Activated CD4-positive, alpha-beta T cell treated with anti-CD3 and anti-CD28 coated beads for 36 hours (primary cell): ENCODE measurements at places on chromosomes 4 and X. TPM values are rescaled to one million over a fixed set of nuclear protein-coding genes. Genes with fewer than 3 reads are reported as not detected.

Gene CCDC149
- total RNA-seq: 0.16 TPM

Gene FGB
- total RNA-seq: not detected

Gene L1CAM
- total RNA-seq: 0.57 TPM

Gene TMPRSS11D
- not detected for total RNA-seq

Gene UPF3B
- 18.1 TPM for total RNA-seq

Gene KCND1
- total RNA-seq: 2.8 TPM

Gene DHRSX
- total RNA-seq: 17.7 TPM

DNA sequence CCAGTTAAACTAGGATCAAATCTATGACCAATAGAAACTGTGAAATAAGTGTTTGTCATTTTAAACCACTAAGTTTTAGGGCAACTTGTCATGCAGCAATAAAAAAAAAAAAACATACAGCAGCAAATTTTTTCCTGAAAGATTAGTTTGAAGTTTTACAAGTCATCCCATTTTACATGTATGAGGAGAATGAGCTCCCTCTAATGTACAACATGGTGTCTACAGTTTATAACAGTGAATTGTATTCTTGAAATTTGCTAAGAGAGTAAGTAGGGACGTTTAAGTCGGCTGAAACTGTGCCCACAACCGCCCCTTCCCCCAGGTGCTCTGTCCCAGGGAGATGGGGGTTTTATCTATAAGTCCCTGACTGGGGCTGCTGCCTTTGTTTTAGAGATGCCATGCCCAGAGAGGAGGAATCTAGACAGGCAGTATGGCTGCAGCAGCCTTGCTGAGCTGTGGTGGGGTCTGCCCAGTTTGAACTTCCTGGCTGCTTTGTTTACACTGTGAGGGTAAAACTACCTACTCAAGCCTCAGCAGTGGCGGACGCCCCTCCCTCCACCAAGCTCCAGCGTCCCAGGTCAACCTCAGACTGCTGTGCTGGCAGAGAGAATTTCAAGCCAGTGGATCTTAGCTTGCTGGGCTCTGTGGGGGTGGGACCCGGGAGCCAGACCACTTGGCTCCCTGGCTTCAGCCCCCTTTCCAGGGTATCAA lies 499.3 kb upstream of the CT83 start:
- no peaks in the 10 kb centered on the region for H3K27me3 ChIP-seq
- H3K4me1 ChIP-seq: no peaks in the 10 kb centered on the region
- DNase-seq: no peak

GRCh38 chr4:122901247-122902010 lies 21.0 kb downstream of the NUDT6 start:
- H3K4me1 ChIP-seq: no peaks in the 10 kb centered on the region
- no peak overlapping the region for H3K27ac ChIP-seq
- H3K4me3 ChIP-seq: no peak overlapping the region
- DNase-seq: no peak
- no peaks in the 10 kb centered on the region for H3K27me3 ChIP-seq

GRCh38 chrX:66680451-66680850 lies 41.6 kb upstream of the EDA2R start:
- no peak overlapping the region for H3K4me3 ChIP-seq
- no peaks in the 10 kb centered on the region for H3K36me3 ChIP-seq
- H3K27ac ChIP-seq: no peak overlapping the region
- DNase-seq: no peak

- H3K36me3 ChIP-seq: peaks cover 20% of the 10 kb centered on the region
- H3K4me1 ChIP-seq: no peaks in the 10 kb centered on the region
- H3K4me3 ChIP-seq: no peak overlapping the region
- H3K27me3 ChIP-seq: no peaks in the 10 kb centered on the region
These were observed 12.7 kb downstream of the PRIMPOL start for GRCh38 chr4:184662236-184662635.

DNA sequence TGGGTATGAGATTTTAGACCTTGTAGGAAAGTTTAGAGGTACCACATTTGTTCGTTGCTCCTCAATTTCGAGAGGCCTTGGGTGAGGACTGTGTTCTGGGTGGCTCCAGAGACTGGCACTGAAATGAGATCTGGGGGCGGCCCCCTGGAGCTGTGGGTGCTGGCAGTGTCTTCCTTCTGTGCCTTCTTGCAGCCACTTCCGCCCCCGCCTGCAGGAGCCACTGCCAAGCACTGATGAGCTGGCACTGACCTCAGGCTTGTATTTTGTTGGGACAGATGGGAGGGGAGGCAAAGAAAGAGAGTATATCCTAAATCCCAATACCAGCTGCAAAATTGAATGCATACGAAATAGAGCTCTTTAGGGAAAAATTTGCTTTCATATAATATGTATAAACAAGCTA lies 64.5 kb upstream of the CLDN34 start:
- peaks cover 14% of the 10 kb centered on the region for H3K27me3 ChIP-seq
- no peak overlapping the region for H3K27ac ChIP-seq
- H3K4me3 ChIP-seq: no peak overlapping the region
- peaks cover 14% of the 10 kb centered on the region for H3K4me1 ChIP-seq
- H3K36me3 ChIP-seq: no peaks in the 10 kb centered on the region
- DNase-seq: no peak

- H3K27me3 ChIP-seq: no peaks in the 10 kb centered on the region
- H3K4me1 ChIP-seq: peaks cover 12% of the 10 kb centered on the region
- H3K4me3 ChIP-seq: no peak overlapping the region
These were observed 85.7 kb downstream of the TET2 start for GRCh38 chr4:105232374-105232773.

DNA sequence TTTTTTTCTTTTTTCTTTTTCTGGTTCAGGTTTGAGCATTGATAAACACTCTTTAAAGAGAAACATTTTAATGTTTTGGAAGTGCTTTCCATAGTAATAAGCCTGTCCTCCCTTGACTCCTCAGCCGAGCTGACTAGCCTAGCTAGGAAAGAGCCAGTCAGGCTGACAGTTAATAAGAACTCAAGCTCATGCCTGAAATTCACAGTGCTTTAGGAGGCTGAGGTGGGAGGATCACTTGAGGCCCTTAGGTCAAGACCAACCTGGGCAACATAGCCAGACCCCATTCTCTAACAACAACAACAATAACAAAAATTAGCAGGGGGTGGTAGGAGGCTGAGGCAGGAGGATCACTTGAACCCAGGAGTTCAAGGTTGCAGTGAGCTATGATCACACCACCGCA lies 53.4 kb upstream of the ZCCHC13 start:
- H3K4me1 ChIP-seq: peaks cover 8% of the 10 kb centered on the region
- no peaks in the 10 kb centered on the region for H3K27me3 ChIP-seq
- H3K27ac ChIP-seq: no peak overlapping the region
- H3K36me3 ChIP-seq: peaks cover 8% of the 10 kb centered on the region
- DNase-seq: no peak
- H3K4me3 ChIP-seq: no peak overlapping the region

DNA sequence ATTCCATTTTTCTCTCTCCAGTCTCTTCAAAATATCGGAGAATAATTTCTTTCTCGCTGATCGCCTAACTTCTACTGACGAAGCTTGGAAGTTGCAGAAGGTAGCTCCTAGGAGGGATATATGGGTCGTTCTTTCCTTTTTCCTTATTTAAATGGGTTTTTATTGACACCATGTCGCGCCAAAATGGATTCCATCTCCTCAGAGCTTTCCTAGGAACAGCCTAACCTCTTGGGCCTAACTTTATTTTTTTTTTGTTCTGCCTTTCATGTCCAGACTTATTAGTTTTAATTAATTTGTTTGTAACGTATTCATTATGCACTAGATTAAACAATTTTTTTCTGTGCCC lies 359.4 kb upstream of the ZCCHC13 start:
- H3K4me1 ChIP-seq: peaks cover 15% of the 10 kb centered on the region
- H3K27ac ChIP-seq: peak overlapping the region; percentile 96
- peak overlapping the region; percentile 89 for H3K4me3 ChIP-seq
- peaks cover 7% of the 10 kb centered on the region for H3K36me3 ChIP-seq

DNA sequence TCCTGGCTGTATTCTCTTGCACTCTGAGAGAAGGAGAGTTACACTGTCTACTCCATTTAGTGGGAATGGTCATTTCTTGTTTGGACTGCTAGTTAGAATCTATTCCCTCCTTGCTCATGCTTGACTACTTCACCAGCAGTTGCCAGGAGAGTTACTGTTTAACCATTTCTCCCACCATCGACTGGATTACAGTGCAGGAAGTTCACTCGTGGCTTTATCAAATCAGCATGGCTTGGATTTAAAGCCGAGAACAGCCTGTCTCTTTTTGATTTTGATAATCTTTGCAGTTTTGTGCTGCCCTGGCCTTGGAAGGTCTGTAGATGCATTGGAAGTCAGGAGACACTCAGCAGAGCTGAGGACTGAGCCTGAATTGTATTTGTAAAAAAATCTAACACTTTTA lies 3.2 kb downstream of the GBA3 start:
- H3K27ac ChIP-seq: no peak overlapping the region
- no peak overlapping the region for H3K4me3 ChIP-seq
- DNase-seq: no peak
- H3K27me3 ChIP-seq: no peaks in the 10 kb centered on the region
- no peaks in the 10 kb centered on the region for H3K4me1 ChIP-seq

DNA sequence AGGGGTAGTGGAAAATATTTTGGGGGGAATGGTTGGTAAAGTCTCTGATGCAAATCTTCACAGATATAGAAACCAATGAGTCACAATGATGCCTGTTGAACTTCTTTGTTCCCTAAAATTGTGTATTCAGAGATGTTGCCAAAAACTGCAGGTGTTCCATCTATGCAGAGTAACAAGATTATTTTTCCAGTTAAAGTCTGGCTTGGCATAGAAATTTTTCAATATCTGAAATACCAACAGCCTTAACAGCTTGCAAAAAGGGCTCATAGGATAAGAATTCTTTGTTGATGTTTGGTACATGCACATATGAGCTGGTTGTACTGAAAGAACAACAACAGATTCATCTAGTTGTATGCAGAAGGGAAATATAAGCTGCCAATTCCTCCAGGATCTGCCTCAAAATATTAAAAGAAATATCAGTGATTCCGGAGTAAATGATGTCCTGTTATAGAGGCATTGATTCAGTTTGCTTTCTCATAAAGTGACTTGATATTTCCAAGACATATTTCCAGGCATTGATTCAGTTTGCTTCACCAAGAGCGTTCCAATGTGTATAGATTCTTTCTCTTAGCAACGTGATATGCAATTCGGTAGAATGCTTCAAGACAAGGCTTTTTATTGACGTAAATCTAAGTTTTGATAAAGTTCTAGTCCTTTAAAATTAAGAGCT lies 564.4 kb downstream of the TMA16 start:
- H3K4me1 ChIP-seq: no peaks in the 10 kb centered on the region
- no peaks in the 10 kb centered on the region for H3K27me3 ChIP-seq
- DNase-seq: no peak
- no peak overlapping the region for H3K27ac ChIP-seq
- no peaks in the 10 kb centered on the region for H3K36me3 ChIP-seq

- H3K4me3 ChIP-seq: no peak overlapping the region
- H3K27ac ChIP-seq: no peak overlapping the region
- peaks cover 21% of the 10 kb centered on the region for H3K4me1 ChIP-seq
- DNase-seq: no peak
These were observed 69.8 kb downstream of the RGS12 start for GRCh38 chr4:3362431-3363287.

GRCh38 chr4:167854881-167855280 lies 237.5 kb upstream of the ANXA10 start:
- no peaks in the 10 kb centered on the region for H3K4me1 ChIP-seq
- no peak for DNase-seq
- no peak overlapping the region for H3K4me3 ChIP-seq
- no peaks in the 10 kb centered on the region for H3K36me3 ChIP-seq
- no peaks in the 10 kb centered on the region for H3K27me3 ChIP-seq
